ENCODE measurements at places on chromosomes 4 and X.

GRCh38 chr4:65018313-65018712, 609.1 kb upstream of the TECRL start:
- no peak for DNase-seq

- no peak for DNase-seq
Observed at GRCh38 chrX:103879339-103879738, 47.3 kb upstream of the RAB9B start.

DNA sequence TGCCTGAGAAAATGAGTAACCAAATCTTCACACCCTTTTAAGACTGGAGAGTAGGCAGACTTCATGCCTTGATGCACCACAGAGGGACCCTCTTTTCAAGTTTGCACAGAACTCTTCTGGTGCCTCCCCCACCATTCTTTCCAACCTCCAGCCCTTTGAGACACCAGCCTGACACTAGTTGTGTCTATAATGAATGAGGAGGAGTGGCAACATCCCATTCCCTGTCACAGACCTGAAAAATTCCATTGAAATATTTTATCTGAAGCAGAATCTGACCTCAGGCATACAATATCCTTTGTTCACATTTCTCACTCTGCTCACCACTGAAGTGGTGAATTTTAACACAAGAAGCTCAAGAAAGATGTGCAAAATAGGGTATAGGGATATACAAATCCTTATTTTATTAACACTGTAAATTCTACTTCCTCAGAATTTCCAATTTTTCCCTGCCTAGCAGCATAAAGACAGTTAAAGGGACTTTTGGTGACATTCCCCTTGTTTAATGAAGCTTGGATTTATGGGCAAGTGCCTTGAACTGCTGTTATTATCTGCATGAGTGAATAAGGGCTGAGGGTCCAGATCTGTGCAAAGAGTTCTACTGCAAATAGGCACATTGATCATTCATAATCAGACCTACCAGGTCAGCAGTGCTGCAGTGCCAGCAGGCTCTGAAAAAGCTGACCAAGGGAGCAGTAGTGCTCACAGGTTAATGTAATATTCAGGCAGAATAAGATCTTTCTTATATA, 149.9 kb upstream of the PAQR3 start:
- DNase-seq = no peak

GRCh38 chr4:183986971-183987946, 82.2 kb downstream of the STOX2 start:
- DNase-seq = no peak

GRCh38 chr4:185566425-185566824, 31.1 kb upstream of the PDLIM3 start:
- no peak for DNase-seq

DNA sequence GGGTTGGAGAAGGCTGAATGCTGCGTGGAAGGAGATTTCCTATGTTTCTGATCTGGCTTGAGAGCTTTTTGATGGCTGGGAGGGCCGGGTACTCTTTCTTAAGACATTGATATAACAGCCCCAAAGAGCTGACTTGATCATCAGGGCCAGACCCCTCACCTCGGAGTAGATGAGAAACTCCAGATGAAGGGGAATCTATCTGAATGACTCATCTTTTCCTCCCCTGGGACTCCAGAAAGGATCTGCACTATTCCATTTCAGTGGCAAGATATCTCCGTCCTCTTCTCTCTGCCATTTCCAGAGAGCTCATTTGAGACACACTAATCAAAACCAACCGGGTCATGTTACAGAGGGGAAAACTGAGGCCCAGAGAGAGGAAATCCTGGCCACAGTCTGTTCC, 92.9 kb upstream of the MSX1 start:
- no peak for DNase-seq

DNA sequence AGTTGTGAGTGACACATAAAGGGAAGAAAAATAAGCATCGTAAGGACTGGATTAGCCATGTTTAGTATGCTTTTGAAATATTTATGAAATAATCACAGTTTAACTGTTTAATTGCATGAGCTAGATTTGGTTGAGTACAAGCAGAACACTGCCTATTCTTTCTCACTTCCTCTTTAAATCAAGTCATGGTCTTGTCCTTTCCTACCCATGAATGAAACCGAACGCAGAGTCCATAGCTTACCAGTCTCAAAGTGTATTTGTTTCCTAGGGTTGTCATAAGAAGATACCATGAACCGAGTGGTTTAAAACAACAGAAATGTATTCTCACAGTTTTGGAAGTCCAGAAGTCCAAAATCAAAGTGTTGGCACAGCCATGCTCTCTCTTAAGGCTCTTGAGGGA, 684.0 kb upstream of the MAGEB2 start:
- DNase-seq = no peak

DNA sequence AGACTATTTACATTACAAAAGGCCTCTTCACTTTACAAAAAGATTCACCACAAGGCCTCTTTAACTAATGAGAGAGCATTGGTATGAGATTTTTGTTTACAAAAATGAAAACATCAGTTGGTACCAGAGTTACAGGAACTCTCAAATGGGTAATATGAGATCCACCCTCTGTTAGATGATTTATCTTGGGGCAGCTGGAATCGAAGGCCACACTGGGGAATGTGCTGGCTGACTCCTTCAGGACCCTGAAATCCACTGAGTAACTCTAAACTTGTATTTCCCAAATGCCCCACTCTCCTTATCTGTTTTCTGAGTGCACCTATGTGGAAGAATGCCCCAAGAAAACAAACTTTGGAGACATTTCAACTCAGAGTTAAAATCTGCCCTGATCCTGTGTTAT, 232.9 kb upstream of the F9 start:
- DNase-seq = no peak

GRCh38 chrX:78129714-78130113, 9.7 kb downstream of the TAF9B start:
- no peak for DNase-seq

- no peak for DNase-seq
Observed at GRCh38 chr4:150238591-150238990, 160.3 kb downstream of the DCLK2 start.

DNA sequence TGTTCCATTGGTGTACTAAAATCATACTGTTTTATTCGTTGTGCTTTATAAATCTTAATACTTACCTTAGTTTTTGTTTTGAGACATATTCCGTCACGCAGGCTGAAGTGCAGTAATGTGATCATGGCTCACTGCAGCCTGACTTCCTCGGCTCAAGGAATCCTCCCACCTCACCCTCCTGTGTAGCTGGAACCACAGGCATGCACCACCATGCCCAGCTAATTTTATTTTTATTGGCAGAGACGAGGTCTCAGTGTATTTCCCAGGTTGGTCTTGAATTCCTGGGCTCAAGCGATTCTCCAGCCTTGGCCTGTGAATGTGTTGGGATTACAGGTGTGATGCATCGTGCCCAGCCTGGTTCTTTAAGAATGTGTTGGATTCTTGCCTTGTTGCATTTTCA, 24.4 kb upstream of the DCK start:
- no peak for DNase-seq

DNA sequence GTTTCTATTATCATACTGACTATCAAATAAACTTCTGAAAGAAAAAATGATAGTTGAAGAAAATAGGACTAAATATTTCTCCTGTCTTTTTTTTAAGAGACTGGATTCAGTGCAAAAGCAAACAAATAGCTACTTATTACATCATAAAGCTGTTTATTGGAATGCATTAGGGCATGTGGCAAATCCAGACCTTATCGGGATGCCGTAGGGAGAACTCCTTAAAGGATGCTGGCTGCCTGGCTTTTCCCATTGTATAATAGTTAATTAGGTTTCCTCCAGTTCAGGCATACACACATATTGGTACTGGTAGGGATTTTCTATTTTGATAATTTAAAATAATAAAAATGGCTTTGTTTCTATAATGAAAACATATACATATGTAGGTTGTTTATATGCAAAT, 539.3 kb upstream of the ATOH1 start:
- no peak for DNase-seq

- DNase-seq = no peak
Observed at GRCh38 chr4:45353161-45353560, 626.8 kb upstream of the GNPDA2 start.

DNA sequence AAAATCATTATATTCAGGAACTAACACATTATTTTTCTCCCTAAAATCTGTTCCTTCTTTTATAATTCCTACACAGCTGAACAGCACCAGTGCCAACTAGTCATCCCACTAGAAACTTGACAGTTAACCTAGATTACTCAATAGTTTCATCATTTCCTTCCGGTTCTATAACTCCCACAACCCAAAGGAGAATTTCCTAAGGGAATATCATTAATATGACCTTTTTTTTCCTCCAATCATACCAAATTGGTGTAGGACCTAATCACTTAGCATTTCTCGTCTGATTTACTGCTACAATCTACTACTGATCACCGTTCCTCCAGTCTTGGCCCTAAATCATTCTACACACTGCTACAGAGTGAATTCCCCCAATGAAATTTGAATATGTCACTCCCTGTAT, 45.9 kb downstream of the WDFY3 start:
- no peak for DNase-seq

DNA sequence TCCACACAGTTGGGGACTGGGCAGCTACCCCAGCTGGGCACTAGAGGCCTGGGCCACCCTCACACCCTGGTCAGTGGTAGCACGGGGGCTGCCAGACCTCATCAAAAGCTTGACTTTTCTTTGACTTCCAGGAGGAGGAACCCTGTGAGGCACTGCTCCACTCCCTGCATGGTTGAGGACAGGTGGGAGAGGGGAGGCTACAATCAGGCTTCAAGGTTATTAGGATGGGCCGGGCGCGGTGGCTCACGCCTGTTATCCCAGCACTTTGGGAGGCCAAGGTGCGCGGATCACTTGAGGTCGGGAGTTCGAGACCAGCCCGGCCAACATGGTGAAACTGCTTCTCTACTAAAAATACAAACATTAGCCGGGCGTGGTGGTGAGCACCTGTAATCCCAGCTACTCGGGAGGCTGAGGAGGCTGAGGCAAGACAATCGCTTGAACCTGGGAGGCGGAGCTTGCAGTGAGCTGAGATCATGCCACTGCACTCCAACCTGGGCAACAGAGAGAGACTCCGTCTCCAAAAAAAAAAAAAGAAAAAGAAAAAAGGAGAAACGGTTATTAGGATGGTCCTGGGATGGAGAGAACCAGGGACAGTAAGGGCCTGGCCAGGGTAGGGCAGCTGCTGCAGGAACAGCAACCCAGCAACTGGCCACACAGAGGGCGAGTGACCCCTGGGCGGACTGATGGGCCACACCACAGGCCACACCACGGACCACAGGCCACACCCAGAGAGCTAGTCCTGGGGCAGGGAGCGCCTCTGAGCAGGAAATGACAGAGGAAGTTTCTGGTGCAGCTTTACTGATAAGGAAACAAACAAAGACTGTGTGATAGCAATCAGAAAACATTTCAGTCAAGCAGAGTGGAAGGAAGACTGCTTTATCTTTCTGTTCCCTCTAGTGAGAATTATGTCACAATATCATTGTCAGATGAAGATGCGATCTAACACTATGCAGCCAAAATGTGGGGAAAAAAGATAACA, 20.5 kb upstream of the OPN1LW start:
- DNase-seq = peak; percentile 6

DNA sequence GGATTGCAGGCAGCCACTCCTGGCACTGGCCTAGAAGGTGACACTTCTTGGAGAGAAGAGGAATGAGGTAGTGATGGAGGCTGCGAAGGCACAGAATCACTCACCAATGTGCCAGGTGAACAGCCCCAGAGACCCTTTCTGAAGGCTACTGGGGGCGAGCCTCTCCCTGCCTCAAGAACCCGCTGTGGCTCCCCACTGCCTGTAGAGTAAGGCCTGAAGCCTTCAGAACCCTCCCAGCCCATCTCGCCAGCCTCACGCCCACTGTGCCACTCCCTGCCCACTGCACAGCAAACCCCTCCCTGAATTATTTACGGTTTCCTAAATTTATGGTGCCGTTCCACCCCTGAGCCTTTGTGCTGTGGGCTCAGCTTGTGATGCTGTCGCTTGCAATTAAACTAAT, 24.2 kb upstream of the SORCS2 start:
- DNase-seq = no peak
